CD4-positive, alpha-beta T cell (primary cell): ENCODE measurements at places on chromosomes 1 and 21. TPM values are rescaled to one million over a fixed set of nuclear protein-coding genes. Genes with fewer than 3 reads are reported as not detected.
A peak's percentile ranks its signal among the peaks of the same experiment; 100 is the strongest.

DNA sequence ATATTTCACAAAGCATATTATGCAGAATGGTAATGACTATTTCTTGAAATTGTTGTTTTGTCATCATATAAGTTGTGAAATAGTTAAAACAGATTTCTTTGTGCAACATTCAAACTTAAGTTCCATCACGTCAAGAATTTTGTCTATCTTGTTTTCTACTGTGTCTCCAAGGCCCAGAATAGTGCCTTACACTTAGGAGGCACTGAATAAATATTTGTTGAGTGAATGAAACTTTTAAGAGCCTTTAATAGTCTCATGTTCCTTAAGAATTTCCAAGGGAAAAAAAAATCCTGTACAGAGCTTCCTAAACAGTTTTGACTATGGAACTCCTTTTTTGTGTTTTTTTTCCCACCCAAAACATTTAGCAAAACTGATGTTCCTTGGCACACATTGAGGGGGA is 50.8 kb upstream of the TNFSF18 start:
- no peaks in the 10 kb centered on the region for H3K4me1 ChIP-seq
- DNase-seq, result no peak
- H3K27me3 ChIP-seq, result no peaks in the 10 kb centered on the region
- no peak overlapping the region for H3K4me3 ChIP-seq

- DNase-seq, result no peak
- H3K27me3 ChIP-seq, result no peaks in the 10 kb centered on the region
- H3K4me1 ChIP-seq, result no peaks in the 10 kb centered on the region
- no peak overlapping the region for H3K27ac ChIP-seq
- H3K36me3 ChIP-seq, result no peaks in the 10 kb centered on the region
- H3K4me3 ChIP-seq, result no peak overlapping the region
These were observed 108.9 kb downstream of the OMA1 start for GRCh38 chr1:58437623-58438022.

DNA sequence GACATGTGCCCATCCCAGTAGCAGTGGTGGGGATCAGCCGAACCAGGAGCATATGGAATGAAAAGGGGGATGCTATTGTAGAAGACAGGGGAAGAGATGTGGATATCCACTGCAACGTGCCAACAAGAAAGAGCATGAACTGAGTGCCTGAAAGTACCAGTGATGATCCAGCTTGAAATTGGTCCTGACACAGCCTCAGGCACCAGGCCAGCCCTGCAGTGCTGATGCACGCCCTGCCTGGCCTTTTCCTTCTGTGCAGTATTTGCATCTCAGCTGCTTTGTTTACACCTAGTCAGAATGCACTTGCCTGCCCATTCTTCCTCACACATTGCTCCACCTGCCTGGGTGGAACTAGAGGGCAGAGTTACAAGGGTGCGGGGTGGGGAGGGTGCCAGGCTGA is 50.3 kb upstream of the ARTN start:
- no peaks in the 10 kb centered on the region for H3K36me3 ChIP-seq
- no peak for DNase-seq
- H3K4me3 ChIP-seq, result no peak overlapping the region
- no peak overlapping the region for H3K27ac ChIP-seq

DNA sequence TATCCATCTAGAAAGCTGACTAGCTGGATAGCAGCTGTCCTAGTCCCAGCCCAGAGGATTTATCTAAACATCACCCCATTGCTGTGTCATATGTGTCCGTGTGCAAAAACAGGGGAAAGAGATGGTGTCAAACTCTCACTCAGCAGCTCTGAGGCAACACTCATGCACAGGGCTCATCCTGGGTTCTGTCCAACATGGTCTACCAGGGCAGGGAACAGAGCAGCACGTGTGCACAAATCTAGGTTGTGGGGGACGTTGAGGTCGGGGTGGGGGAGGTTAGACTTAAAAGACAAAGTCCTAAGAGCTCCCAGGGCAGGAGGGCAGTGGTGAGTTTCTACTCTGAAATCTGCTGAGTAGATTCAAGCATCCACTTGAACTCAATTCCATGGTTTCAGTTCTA is 16.2 kb downstream of the PI4KB start:
- DNase-seq, result no peak
- no peak overlapping the region for H3K4me3 ChIP-seq
- H3K27ac ChIP-seq, result no peak overlapping the region
- H3K36me3 ChIP-seq, result peaks cover 96% of the 10 kb centered on the region
- no peaks in the 10 kb centered on the region for H3K27me3 ChIP-seq
- H3K4me1 ChIP-seq, result peaks cover 28% of the 10 kb centered on the region

GRCh38 chr1:226485192-226485591 is 63.4 kb upstream of the STUM start:
- peaks cover 16% of the 10 kb centered on the region for H3K27me3 ChIP-seq
- no peaks in the 10 kb centered on the region for H3K36me3 ChIP-seq
- no peak for DNase-seq
- no peak overlapping the region for H3K4me3 ChIP-seq
- no peak overlapping the region for H3K27ac ChIP-seq

DNA sequence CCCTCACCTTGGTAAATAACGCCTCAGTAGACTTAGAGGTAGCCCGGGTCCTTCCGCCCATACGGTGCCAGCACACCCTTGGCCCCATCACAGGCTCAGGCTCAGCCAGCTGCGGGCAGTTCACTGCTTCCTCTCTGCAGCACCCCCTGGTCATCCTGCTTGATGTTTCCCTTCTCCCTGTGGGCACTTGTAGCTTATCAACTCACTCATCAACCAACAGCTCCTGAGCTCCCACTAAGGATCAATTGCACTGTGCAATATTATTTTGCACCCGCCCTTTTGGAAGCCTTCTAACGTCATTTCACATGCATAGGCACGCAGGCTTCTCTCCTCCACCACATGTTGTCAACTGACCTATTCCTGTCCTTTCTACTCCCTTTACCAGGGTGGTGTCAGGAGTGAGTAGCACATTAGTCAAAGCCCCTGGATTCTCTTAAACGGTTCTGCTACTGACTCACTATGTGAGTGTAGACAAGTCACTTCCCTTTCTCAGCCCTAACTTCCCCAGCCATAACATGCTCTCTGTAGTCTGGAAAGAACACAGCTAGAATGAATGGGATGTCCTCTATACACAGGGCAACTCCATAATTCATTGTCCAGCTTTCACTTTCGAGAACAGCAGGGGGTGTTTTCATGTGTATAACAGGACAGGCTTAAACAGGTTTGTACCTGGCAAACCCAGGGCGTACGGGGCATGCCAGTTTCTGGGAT is 47.1 kb upstream of the IRF2BP2 start:
- no peaks in the 10 kb centered on the region for H3K36me3 ChIP-seq
- H3K27me3 ChIP-seq, result no peaks in the 10 kb centered on the region
- no peak overlapping the region for H3K27ac ChIP-seq
- H3K4me3 ChIP-seq, result no peak overlapping the region
- DNase-seq, result no peak
- H3K4me1 ChIP-seq, result no peaks in the 10 kb centered on the region

- no peaks in the 10 kb centered on the region for H3K4me1 ChIP-seq
- no peak overlapping the region for H3K27ac ChIP-seq
- no peaks in the 10 kb centered on the region for H3K36me3 ChIP-seq
- DNase-seq, result no peak
These were observed 136.4 kb downstream of the AKT3 start for GRCh38 chr1:243713470-243714186.

DNA sequence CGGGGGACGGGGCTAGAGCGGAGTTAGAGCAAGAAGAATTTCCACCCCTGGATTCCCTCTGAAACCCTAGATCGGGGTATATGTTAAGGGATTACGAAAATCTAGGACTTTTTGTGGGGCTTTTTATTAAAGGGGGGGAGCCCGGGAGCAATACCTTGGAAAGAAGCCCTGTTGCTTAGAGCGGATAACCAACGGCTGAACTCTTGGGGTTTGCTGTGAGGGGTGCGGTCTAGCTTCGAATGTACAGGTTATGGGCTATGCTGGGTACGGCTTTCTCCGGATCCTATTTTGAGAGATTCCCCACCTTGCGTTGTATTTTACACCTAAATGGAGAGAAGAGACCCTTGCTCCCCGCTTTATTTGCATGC is 626 bp downstream of the DYRK3 start:
- H3K4me1 ChIP-seq, result peaks cover 20% of the 10 kb centered on the region
- H3K36me3 ChIP-seq, result no peaks in the 10 kb centered on the region
- peak overlapping the region; percentile 64 for H3K4me3 ChIP-seq
- H3K27me3 ChIP-seq, result no peaks in the 10 kb centered on the region
- no peak overlapping the region for H3K27ac ChIP-seq

DNA sequence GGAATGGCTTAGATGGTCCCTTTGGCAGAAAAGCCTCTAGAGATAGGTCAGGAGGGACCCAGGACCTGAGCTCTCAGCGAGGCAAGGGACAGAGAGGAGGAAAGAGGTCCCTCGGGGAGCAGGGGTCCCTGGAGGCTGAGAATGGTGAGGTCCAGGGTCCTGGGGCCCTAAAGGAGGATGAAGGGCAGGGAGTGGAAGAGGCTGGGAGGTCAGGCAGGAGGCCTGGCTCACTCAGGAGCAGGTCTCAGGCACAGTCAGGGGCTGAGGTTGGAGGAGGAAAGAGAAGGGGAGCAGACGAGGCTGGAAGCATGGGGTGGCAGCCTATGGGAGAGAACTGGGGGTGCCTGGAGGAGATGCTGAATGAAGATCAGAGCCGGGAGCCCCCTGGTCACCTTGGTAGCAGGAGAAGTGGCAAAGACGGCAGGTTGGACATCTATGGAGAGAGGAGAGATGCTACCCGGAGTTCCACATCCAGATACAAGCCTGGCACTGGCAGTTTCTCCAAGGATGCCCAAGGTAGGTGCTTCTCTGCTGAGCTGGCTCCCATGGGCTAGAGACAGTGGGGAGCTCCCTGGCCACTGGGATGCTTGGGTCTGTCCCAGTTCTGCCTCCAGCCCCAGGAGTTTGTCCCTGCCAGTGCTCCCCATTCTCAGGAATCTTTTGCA is 22.6 kb downstream of the IGFN1 start:
- no peak for DNase-seq
- H3K36me3 ChIP-seq, result no peaks in the 10 kb centered on the region
- H3K4me3 ChIP-seq, result no peak overlapping the region
- no peak overlapping the region for H3K27ac ChIP-seq
- peaks cover 15% of the 10 kb centered on the region for H3K27me3 ChIP-seq
- no peaks in the 10 kb centered on the region for H3K4me1 ChIP-seq

- no peak for DNase-seq
- H3K27me3 ChIP-seq, result no peaks in the 10 kb centered on the region
These were observed 17.5 kb upstream of the OR6N2 start for GRCh38 chr1:158798531-158798930.

GRCh38 chr1:5585256-5585655 is 407.0 kb downstream of the NPHP4 start:
- no peaks in the 10 kb centered on the region for H3K36me3 ChIP-seq
- H3K4me1 ChIP-seq, result no peaks in the 10 kb centered on the region
- H3K27me3 ChIP-seq, result peaks cover 5% of the 10 kb centered on the region
- no peak overlapping the region for H3K4me3 ChIP-seq
- no peak for DNase-seq

GRCh38 chr1:89394851-89395250 is 31.0 kb downstream of the GBP6 start:
- H3K36me3 ChIP-seq, result no peaks in the 10 kb centered on the region
- no peak overlapping the region for H3K4me3 ChIP-seq
- no peak for DNase-seq
- no peaks in the 10 kb centered on the region for H3K27me3 ChIP-seq
- H3K4me1 ChIP-seq, result no peaks in the 10 kb centered on the region

- DNase-seq, result peak; percentile 40
- H3K4me1 ChIP-seq, result peaks cover 23% of the 10 kb centered on the region
- H3K27ac ChIP-seq, result no peak within 1 kb of the TSS
- no peaks in the 10 kb centered on the region for H3K36me3 ChIP-seq
These were observed at the start of gene FHAD1 for GRCh38 chr1:15246960-15247614. Gene FHAD1, plus strand, starts transcription at chr1:15247223. Its CDS starts 4,562 bp downstream, at chr1:15251785.

GRCh38 chr21:41831866-41832595 is 47.1 kb downstream of the PRDM15 start:
- peaks cover 41% of the 10 kb centered on the region for H3K36me3 ChIP-seq
- H3K4me3 ChIP-seq, result no peak overlapping the region
- H3K27me3 ChIP-seq, result no peaks in the 10 kb centered on the region
- no peak overlapping the region for H3K27ac ChIP-seq

- peaks cover 73% of the 10 kb centered on the region for H3K4me1 ChIP-seq
- DNase-seq, result no peak
- H3K36me3 ChIP-seq, result no peaks in the 10 kb centered on the region
- no peak overlapping the region for H3K4me3 ChIP-seq
- peak overlapping the region; percentile 59 for H3K27ac ChIP-seq
These were observed 28.7 kb downstream of the ARID4B start for GRCh38 chr1:235299169-235299858.

DNA sequence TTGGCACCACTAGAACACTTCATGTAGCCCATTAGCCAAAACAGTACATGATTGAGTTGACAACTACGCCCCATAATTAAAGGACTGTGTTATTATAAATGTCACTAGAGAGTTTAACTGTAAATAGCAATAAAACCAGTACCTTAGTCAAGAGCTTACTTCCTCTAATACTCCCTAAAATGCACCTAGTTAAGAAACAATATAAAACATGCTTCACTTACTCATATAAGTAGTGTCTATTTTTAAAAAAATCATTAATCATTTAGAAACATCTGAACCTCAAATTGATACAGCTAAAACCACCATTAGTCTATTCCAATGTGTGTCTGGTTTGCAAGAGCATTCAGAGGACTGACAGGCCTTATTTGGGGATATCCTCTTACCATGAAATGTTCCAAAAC is 25.3 kb downstream of the PTP4A2 start:
- DNase-seq, result no peak
- no peak overlapping the region for H3K4me3 ChIP-seq
- H3K36me3 ChIP-seq, result peaks cover 90% of the 10 kb centered on the region
- no peaks in the 10 kb centered on the region for H3K27me3 ChIP-seq

DNA sequence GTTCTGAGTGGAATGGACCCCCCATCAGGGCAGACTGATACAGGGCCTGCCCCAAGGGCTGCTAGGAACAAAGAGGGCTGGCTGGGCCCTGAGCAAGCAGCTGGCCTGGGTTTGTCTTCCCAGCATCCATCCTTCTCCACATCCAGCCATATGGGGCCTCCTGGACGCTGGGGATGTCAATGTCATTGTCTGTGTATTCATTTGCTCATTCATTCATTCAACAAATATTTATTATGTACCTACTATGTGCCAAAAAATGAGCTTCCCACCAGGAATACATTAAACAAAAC is 15.6 kb upstream of the ECE1 start:
- DNase-seq, result no peak
- no peak overlapping the region for H3K27ac ChIP-seq
- H3K36me3 ChIP-seq, result peaks cover 3% of the 10 kb centered on the region
- no peaks in the 10 kb centered on the region for H3K27me3 ChIP-seq
- H3K4me3 ChIP-seq, result no peak overlapping the region
- peaks cover 73% of the 10 kb centered on the region for H3K4me1 ChIP-seq

GRCh38 chr1:202954057-202954745 is 3.9 kb downstream of the ADIPOR1 start:
- no peaks in the 10 kb centered on the region for H3K27me3 ChIP-seq
- H3K4me3 ChIP-seq, result no peak overlapping the region
- H3K4me1 ChIP-seq, result peaks cover 47% of the 10 kb centered on the region
- no peak overlapping the region for H3K27ac ChIP-seq

GRCh38 chr21:32949701-32950100 is 76.0 kb upstream of the OLIG2 start:
- H3K27me3 ChIP-seq, result no peaks in the 10 kb centered on the region
- DNase-seq, result no peak
- H3K27ac ChIP-seq, result no peak overlapping the region
- no peaks in the 10 kb centered on the region for H3K36me3 ChIP-seq
- no peaks in the 10 kb centered on the region for H3K4me1 ChIP-seq
- H3K4me3 ChIP-seq, result no peak overlapping the region

Gene OR2M3
- not detected for total RNA-seq

Gene RABGGTB
- 200 TPM for total RNA-seq

Gene FOXD3
- not detected for total RNA-seq

Gene WLS
- 0.52 TPM for total RNA-seq

Gene TRIM67
- not detected for total RNA-seq

Gene AMY1A
- not detected for total RNA-seq

Gene TEDDM1
- not detected for total RNA-seq

Gene PLA2G2F
- total RNA-seq, result not detected

Gene ADGRL2
- total RNA-seq, result not detected

Gene LHX8
- not detected for total RNA-seq

Gene FGR
- 3.0 TPM for total RNA-seq

Gene OR2L8
- 0.78 TPM for total RNA-seq

Gene SPRR2E
- not detected for total RNA-seq

Gene TRIM46
- 3.0 TPM for total RNA-seq
